Pancreas (tissue), 10 donors: ENCODE measurements at places on chromosomes 2 and 18. TPM values are rescaled to one million over a fixed set of nuclear protein-coding genes. Genes with fewer than 3 reads are reported as not detected.
A peak's percentile ranks its signal among the peaks of the same experiment; 100 is the strongest.

DNA sequence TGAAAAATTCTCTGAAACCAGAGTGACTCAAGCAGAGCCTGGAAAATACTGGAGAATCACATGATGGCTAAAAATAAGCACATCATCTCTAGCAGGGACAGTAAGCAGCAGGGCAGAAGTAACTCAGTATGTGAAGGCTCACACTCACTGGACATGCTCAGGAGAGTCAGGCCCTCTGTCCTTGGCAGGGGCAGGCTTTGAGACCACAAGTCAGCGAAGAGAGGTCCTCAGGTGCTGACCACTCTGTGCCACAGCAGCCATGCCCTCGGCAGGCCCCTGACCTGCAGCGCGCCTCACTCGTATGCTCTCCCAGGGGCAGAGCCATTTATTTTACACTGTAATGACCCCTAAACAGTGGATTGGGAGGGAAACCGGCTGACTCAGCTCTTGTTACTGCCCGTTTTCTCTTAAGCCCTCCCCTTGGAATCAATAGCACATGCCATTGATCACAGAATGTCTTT, 76.8 kb downstream of the MAPRE2 start:
- peak; percentile 17 for DNase-seq

GRCh38 chr2:75458201-75458600, 102.5 kb downstream of the EVA1A start:
- no peak for DNase-seq

GRCh38 chr2:186968277-186968676, 119.3 kb upstream of the ZSWIM2 start:
- no peak for DNase-seq

- no peak for DNase-seq
These were observed 461.1 kb upstream of the UBE2E3 start for GRCh38 chr2:180519276-180519675.

GRCh38 chr18:11259469-11260150, 110.2 kb upstream of the PIEZO2 start:
- DNase-seq, result peak; percentile 9

DNA sequence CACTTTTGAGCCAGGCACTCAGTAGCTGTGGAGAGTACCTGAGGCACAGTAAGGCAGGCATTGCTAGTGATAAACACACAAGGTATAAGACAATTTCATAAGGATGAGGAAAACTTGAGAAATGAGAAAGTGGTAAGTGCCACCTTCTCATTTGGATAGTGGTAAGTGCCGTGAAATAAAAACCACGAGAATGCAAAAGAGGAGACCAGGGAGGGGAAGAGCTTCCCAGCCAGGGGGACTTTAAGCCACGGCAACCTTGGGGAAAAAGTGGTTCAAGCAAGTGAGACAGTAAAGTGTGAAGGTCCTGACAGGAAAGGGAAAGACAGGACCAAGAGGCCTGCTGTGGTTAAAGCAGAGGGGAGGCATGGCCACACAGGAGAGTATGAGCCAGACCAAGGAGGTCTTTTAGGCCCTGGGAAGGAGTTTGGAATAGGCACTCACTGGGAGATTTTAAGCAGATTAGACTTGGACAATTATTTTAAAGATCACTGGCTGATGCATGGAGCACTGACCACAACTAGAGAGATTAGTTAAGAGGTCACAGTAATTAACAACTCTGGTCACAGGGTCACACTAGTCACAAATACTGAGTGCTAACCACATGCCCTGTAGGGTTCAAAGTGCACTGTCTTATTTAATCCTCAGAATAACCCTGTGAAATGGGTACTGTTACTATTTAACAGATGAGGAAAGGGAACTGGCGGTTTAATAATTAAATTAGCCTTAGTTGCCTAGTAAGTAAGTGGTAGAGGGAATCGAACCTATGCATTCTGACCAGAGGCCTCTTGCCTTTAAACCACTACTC, 50.1 kb downstream of the THOC1 start:
- no peak for DNase-seq

DNA sequence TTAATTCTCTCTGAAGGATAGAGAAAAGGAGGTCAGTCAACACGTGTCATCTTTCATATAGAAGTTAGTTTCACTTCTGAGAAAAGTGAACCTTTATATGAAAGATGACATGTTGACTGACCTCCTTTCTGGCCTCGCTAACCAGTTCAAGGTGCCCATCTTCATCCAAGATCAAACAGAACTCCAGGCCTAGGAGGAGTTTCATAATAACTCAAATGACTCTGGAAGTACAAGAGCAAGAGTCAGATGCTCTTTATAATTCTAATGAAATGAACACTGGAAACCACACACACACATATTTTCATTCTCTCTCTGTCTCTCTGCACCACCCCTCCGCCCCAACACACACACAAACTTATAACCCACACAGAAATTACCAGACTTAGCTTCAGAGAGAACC, 16.3 kb downstream of the ANKRD44 start:
- DNase-seq, result no peak

- DNase-seq, result no peak
These were observed 59.7 kb downstream of the XDH start for GRCh38 chr2:31354837-31355236.

DNA sequence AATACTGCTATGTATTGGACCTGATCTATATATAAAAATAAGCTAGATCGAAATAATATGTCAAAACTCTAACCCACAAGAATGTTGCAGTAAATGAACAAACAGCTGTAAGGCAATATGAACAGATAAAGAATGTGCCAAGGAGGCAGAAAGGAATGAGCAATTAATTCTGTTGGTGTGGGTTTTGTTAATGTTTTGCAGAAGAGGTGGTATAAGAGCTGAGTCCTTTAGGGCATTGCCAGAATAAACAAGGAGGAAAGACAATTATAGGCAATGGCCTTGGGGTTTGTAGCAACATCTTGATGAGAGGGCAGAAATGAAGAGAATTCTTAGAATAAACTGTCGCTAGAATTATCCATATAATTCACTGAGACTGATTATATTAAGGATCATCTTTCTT, 240.9 kb upstream of the GULP1 start:
- no peak for DNase-seq

- no peak for DNase-seq
These were observed 24.2 kb downstream of the CENPA start for GRCh38 chr2:26809876-26810577.

The NAT8 gene
- total RNA-seq, result not detected

The MYOM1 gene
- total RNA-seq, result 10.2 TPM

The ASB1 gene
- 11.3 TPM for total RNA-seq

The SERPINB12 gene
- total RNA-seq, result not detected

The CHMP3 gene
- 82.9 TPM for total RNA-seq

The WDR12 gene
- total RNA-seq, result 5.4 TPM

The NPPC gene
- total RNA-seq, result not detected

The CYP20A1 gene
- 11.8 TPM for total RNA-seq

The AQP12A gene
- 103 TPM for total RNA-seq
